Fibroblast of upper back skin (primary cell): ENCODE measurements at places on chromosomes 1 and 21.
A peak's percentile ranks its signal among the peaks of the same experiment; 100 is the strongest.

DNA sequence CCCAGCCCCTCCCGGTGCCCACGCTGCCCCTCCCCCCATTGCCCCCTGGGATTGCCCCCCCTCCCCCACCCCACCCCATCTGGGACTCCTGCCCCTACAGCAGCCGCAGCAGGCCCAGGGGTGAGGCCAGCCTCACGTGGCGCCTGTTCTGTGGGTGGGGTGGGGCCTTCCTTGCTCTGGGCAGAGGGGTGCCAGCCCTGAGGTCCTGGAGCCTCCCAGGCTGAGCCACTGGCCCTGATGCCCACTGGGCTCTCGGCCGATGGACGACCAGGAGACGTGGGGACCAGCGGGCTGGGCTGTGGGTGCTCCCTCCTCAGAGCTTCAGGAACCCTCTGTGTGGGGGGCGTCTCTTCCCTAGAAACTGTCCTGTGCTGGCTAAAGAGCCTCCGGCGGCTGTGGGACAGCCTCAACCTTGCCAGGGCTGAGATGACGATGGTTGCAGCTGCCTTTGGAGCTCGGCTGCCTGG, 5.8 kb upstream of the C1orf159 start:
- DNase-seq = no peak

GRCh38 chr1:90457985-90458384, 259.1 kb downstream of the BARHL2 start:
- no peak for DNase-seq

DNA sequence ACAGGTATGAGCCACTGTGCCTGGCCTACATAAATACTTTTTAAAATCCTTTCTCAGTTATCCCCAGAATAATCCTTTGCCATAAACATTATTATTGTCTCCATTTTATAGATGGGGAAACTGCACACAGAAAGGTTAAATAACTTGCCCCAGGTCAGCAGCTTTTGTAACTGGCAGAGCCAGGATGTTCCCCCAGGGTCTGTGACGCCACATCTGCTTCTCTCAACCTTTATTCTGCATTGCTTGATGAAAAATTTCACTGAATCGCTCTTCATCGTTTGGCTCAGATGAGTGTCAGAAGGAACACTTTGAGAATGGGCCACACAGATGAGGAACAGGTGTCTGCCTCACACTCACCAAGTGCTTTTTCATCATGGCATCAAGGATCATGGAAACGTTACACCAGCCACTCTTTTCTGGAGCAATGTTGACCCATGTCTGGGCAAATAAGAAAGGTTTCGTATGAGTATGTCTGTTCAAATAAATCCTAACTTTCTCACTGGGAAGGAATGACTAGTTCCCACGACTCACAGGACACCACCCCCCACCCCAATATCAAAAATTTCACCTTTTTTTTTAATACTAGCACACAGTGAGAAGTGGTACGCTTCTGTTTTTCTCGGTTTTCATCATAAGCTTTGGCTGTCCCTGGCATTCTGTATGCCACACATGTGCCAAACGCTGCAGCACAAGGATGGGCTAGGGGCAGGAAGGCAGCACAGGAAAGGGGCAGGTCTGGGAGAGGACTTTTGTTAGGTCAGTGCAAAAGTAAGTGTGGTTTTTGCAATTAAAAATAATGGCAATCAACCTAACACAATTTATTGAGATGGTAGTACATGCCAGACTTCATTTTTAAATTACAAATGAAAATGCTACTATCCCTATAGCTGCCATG, 9.0 kb upstream of the PTGFRN start:
- no peak for DNase-seq

- peak; percentile 46 for DNase-seq
Observed at GRCh38 chr1:192418552-192419285, 101.9 kb downstream of the RGS21 start.

DNA sequence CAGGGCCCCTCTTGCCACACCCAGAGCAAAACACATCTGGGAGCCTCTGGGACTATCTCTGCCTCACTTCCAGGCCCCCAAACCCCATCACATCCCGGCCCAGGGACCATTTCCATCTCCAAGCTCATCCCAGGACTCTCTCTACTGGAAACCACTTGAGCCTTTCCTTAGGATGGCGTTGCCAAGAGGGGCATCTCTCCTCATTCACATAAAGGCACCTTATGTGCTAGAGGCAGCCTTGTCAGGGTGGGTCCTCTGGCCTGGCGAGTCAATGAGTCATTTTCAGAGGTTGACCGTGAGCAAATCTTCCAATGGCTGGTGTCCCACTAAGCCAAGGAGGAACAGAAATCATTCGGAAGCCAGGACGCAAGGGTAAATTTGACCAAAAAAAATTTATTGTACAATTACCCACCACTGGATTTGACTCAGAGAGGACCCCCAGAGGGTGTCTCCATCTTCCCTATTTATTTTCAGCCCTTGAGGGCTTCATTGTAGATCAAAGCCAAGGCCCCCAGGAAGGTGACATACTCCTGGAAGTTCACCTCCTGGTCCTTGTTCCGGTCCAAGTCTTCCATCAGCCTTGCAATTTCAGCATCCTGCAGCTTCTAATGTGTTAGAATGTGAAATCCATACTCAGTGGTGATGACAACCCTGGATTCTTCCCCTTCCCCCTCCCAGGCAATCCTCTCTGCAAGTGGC, 1.4 kb downstream of the S100A6 start:
- no peak for DNase-seq

- DNase-seq = no peak
Observed at GRCh38 chr1:205945069-205945468, 1.8 kb upstream of the SLC26A9 start.

- no peak for DNase-seq
Observed at GRCh38 chr1:34237151-34237815, 60.6 kb downstream of the C1orf94 start.

DNA sequence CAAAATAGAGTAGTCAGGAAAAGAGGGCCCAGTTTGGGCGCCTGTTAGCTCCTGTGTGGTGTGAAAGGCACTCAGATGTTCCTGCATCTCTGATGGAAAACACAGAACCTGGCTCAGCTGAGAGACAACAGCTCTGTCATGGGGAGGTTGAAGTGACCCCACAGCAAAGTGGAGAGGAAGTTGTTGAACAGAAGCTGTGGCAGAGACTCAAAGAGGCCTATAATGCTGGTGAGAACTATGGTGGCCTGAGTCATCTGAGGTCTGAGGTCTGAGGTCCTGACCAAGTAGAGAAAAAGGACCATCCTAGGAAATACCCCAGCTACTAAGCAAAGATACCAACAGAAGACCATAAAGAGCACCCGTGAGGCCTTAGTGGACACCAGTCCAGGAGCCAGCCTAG, 45.6 kb upstream of the JAK1 start:
- DNase-seq = no peak

DNA sequence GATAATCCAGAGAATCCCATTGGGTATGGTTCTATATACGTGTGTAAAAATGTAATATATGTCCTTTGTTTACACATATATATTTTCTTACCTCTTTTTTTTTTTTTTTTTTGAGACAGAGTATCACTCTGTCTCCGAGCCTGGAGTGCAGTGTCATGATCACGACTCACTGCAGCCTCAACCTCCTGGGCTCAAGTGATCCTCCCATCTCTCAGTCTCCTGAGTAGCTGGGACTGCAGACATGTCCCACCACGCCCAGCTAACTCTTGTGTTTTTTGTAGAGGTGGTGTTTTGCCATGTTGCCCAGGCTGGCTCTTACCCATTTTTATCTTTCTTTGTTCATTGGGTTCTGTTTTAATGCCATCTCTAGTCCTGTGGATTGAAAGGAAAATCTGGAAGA, 59.5 kb downstream of the ZBTB17 start:
- DNase-seq = peak; percentile 25

DNA sequence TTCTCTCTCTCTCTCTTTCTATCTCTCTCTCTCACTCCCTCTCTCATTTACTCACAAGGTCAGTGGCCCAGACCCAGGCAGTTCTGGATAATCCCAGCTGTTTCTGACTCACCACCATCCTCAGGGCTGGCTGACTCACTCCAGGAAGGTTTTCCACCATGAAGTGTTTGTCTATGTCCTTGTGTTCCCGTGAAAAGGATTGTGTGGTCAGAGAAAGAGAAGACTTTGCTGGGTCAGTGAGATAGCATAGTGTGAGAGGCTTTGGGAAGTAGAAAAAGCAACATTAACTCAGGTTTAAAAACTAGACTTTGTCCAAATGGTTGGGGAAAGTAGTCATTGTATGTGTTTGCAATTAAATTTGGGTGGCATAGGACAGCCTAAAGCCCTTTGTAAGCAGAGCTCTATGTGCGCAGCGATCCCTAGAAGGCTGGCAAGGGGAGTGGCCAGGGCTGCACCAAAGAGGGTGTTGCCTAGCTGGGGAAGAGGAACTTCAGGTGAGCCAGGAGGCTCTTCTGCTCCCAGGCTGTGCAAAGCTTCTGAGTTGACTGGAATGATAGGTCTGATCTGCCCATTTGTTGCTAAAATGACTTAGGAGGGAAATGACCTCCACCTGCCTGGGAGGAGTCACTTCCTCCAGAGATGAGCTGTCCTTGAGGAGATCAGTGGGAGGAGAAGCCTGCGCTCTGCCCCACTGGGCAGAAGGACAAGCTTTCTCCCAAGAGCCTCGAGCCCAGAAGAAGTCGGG, 4.9 kb upstream of the CAPN2 start:
- DNase-seq = peak; percentile 97

GRCh38 chr1:171852272-171852671, 11.0 kb downstream of the DNM3 start:
- DNase-seq = peak; percentile 64

GRCh38 chr1:3847081-3847480, 9.9 kb downstream of the CEP104 start:
- DNase-seq = no peak

- peak; percentile 96 for DNase-seq
Observed at GRCh38 chr1:156896490-156897033, 3.0 kb downstream of the PEAR1 start.

DNA sequence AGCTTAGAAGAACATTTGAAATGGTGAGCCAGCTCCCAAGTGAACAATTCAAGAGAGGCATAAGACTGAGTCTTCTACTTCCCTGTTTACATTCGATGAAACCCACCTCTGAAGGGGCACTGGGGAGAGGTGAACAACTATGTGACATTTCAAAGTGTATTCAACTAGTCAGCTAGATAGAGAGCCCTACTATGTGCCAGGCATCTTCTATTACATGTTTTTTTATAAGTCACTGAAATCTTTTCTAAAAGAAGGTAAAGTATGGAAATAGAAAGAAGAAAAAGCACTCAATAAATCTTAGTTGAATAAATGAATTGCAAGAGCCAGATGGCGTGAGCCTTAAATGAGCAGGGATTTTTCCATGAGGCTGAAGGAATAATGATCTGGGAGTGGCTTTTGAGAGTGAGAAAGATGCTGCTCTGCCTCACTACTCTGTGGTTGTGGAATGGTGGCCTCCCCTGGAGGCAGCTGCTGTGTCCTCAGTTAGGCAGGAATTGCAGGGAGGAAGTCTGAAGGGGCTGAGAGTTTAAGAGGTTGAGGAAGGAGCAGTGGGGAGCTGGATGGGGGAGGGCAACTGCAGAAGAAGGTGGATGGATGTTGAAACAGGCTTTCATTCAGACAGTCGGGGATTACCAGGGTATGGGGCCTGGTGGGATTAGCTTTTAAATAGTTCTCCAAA, 10.4 kb upstream of the PTPRF start:
- DNase-seq = no peak

GRCh38 chr1:2554621-2555387, 1.4 kb upstream of the TNFRSF14 start:
- DNase-seq = no peak

DNA sequence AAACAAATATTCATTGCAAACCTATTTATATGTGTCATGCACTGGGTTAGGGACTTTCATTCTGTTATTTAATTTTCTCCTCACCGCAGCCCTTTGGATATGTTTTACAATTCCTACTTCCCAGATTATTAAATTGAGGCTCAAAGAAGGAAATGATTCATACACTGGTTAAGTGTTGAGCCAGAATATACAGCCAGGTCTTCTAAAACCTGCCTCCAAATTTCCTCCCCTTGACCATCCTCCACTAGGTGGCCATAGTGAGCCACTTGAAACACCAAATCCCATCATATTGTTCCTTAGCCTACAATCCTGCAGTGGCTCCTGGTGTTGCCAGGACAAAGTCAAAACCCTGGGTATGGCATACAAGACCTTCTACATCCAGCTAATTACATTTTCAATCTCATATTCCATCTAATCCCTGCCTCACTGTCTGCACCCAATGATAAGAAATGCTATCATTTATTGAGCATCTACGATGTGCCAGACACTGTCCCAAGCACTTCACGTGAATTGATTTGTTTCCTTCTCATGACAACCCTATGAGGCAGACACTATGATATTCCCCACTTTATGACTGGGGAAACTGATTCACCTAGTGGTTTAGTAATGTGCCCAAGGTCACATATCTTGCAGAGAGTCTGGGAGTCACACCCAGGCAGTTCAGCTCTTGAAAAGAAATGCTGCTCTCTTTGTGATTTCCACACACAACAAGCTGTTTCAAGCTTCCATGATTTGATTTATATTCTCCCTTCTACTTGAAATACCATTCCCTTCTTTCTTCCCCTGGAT, 23.6 kb upstream of the KIRREL1 start:
- peak; percentile 88 for DNase-seq

GRCh38 chr1:153789478-153790034, 14.3 kb downstream of the SLC27A3 start:
- DNase-seq = no peak

DNA sequence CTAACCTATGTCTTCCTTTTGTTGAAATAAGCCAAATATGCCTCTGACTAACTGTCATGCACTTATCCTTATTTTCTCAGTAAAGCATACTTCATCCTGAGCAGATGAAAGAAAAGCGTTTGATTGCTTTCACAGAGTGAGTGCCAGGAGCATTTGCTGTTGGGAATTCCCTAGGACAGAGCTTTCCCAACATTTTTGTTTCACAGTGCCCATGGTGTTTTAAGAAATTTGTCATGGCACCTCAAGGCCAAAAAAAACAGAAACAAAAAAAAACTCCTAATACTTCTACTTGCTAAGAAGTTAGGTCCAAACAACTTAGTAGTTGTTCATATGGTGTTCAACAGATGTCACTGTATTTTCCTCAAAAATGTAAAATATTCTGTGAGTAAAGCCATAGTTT, 120.8 kb upstream of the BMP8A start:
- DNase-seq = no peak

DNA sequence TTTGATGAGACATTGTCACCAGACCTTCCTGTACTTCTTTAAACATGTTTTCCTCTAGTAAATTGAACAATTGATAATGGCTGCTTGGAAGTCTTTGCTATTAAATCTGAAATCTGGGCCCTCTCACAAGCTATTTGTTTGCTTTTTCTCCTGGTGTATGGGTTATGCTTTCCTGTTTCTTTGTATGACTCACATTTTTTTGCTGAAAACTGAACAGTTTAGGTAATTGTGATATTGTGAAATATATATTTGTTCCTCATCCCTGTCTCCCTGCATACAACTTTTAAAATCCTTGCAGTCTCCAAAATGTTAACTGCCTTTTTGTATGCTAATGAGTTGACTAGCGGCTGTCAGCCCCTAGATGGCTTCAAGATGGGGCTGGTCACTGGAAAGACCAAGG, 61.6 kb downstream of the MAP3K21 start:
- DNase-seq = no peak

- no peak for DNase-seq
Observed at GRCh38 chr1:64750092-64750491, 5.2 kb downstream of the RAVER2 start.

GRCh38 chr21:45829668-45830067, 151.9 kb upstream of the COL6A1 start:
- no peak for DNase-seq
